ENCODE measurements at places on chromosomes 12 and 14.

DNA sequence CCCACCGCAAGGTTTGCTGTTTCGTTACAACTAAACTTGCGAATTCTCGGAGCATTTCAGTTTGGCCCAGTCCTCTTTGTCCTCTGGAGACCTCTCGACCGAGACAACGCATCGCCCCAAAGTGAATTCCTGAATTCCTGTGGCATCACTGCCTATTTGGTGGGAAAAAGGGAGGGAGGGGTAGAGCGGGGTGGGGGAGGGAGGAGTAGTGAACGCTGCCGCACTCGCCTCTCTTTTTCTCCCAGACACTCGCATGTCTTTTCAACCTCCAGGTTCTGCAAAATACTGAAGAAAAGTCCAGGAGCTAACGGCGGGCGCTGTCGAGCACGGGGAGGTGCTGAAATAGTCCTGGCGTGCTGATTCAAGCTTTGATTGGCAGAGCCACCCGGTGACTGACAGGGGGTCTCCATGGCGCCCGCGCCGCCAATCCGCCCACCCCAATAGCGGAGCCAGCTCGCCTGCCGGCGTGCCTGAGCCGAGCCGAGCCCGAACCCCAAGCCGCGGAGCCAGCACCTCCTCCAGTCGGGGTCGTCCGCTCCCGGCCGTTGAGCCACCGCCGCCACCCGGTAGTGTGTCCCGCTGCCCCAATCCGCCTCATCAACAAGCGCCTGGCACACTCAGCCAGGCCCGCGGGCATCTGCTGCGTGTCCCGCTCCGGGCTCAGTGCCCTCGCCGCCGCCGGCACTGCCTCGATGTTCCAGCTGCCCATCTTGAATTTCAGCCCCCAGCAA is at the start of gene SIX6:
TSS of gene SIX6 (plus strand) at position 440 of the 731 bp plus-strand sequence. CDS start at position 693, 253 bp downstream.
- DNase-seq, result no peak

- DNase-seq, result peak; percentile 49
Observed at GRCh38 chr14:106174206-106174605, 647.8 kb downstream of the TMEM121 start.

DNA sequence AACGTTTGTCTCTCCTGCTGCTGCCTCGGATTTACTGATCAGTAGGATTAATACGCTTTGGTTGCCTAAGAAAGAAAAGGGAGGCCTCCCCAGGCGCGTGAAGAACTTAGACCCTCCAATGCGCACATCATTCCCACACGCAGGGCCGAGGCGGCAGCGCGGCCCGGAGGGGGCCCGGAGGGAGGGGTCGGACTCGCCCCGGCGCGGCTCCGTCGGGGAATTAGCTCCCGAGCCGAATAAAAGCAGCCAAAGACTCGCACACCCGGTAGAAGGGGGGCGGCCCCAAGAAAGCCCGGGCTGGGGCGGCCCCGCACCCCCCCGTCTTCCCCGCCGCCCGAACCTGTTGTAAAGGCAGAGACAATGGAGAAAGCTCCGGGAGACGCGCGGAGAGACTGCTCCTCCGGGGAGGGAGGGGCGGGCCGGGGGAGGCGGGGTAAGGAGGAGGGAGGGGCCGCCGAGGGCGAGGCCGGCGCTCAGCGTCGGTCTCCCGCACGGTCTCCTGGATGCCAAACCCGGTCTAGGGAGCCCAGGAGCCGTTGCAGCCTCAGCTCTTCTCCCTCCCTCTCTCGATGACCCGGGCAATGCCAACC is at the start of gene NELL2:
TSS of gene NELL2 (minus strand) at position 362 of the 590 bp plus-strand sequence. CDS start 446 bp downstream, outside the sequence.
- DNase-seq, result peak; percentile 65

DNA sequence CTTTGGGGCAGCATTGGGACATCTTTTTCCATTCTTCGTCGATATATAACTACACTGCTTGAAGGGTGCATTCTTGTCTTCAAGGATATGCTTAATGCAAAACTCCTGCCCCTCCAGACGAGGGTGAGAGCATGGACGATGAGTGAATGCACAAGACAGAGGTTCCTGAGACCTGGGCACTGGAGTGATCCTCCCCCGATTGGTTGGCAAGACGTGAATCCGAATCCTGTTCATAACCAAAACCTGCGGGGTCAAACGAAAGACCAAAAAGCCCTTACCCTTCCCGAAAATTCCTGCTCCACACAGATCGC is 684 bp downstream of the KANSL2 start:
- DNase-seq, result no peak

GRCh38 chr12:47111854-47112253 is 32.1 kb upstream of the AMIGO2 start:
- DNase-seq, result no peak

DNA sequence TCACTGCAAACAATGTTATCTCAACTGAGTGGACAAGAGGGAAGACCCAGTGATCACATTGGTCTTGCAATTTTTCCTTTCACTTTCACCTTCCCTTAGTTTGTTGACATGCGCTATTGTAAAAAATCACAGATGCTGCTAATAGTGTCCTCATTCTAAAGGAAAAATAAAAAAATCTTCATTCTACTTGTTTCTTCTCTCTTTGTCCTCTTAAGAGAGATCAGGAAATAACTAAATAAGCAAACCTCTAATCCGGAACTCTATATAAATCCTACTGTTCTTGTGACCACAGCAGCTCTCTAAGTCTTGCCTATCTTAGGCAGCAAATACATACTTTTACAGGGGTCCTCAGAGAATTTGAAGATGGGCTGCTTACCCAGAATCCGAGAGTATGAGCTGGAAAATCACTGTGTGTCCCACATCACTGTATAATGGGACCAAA is 257.7 kb downstream of the NAV3 start:
- DNase-seq, result no peak

DNA sequence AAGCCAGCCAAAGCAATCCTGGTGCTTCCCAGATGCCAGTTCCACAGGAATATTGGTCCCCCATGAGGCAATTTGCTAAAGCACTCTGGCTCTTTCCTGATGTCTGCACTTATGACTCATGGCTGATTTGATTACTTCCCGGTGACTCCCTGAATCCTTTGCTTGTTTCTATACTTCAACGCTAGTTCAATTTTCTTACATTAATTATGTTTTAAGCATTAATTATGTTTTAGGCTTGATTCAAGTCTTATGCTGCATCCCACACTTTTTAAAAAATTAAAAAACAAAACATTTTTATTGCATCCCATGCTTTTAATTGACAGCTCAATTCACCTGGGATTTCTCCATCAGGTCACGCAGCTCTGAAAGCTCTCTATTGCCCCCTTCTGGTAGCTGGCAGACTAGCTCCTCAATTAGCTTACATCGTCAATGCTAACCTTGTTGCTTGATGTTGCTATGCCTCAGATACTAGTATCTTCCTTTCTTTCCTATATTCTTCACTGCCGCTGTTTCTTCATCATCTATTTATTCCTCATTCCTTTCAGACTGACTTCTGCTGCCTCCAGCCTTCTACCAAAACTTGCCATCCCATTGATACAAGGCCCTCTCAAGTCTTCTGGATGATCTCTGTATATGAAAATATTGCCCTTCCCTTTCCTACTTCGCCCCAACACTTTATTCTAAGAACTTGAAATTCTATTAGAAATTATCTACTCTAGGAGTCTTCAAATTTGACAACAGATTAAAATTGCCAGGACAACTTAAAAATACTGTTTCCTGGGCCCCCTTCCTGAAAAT is 32.0 kb downstream of the TSHR start:
- peak; percentile 49 for DNase-seq

GRCh38 chr12:122870867-122871664 is 24.9 kb downstream of the VPS37B start:
- no peak for DNase-seq

- no peak for DNase-seq
Observed at GRCh38 chr14:100409651-100410050, 86.5 kb downstream of the SLC25A47 start.

GRCh38 chr12:55718015-55718414 is 2.2 kb downstream of the BLOC1S1 start:
- DNase-seq, result no peak

- no peak for DNase-seq
Observed at GRCh38 chr12:44531320-44531971, 344.7 kb downstream of the NELL2 start.

- no peak for DNase-seq
Observed at GRCh38 chr14:100652744-100653143, 65.5 kb upstream of the BEGAIN start.

GRCh38 chr12:1662761-1663439 is 28.0 kb upstream of the ADIPOR2 start:
- DNase-seq, result peak; percentile 39

- no peak for DNase-seq
Observed at GRCh38 chr12:27462851-27463250, 16.3 kb downstream of the SMCO2 start.

- DNase-seq, result no peak
Observed at GRCh38 chr12:64747695-64748094, 11.5 kb downstream of the GNS start.

GRCh38 chr12:96434107-96434506 is 33.9 kb upstream of the CDK17 start:
- DNase-seq, result peak; percentile 67

GRCh38 chr12:1277905-1278304 is 286.9 kb downstream of the ERC1 start:
- no peak for DNase-seq

GRCh38 chr12:685388-685787 is 22.1 kb upstream of the NINJ2 start:
- DNase-seq, result peak; percentile 72

GRCh38 chr12:39426636-39427240 is 16.2 kb downstream of the KIF21A start:
- DNase-seq, result no peak

GRCh38 chr12:51265024-51265423 is 5.2 kb downstream of the SMAGP start:
- no peak for DNase-seq

- DNase-seq, result no peak
Observed at GRCh38 chr12:104521731-104522130, 65.0 kb downstream of the CHST11 start.

DNA sequence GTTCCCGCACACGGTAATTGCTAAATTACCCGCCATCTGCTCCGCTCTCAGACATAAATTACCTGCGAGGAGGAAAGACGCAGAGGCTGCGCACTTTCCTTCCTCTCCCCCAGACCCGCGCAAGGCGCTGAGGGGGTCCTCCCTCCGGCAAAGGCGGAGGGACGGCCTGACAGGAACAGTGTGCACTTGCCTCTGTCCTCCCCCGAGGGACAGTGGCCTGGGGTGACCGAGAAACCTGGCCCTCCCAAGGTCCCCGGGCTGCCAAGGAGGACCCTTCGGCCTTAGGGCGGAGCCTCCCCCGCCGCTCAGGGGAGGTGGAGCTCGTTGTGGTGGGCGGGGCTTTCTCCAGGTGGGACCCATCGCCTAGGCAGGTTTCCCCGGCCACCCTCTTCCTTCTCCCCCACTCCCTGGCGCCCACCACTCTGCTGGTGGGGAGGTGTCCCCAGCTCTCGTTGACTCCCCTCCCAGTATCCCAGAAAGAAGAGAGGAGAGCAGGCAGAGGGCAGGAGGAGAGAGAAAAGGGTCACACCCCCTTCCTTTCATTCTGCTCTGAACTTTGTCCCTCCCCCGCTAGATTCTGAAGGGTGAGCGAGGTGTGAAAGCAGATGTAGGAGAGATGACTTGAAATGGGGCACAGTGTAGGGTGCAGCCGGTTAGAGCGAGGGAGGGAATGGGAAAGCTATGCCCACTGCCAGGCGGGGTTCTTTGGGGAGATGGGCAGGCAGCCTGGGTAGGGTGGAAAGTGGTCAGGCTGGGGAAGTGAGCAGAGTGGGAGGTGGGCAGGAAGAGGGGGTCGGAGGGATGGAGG is 11.4 kb upstream of the CALCOCO1 start:
- peak; percentile 45 for DNase-seq

GRCh38 chr12:121048442-121048841 is 9.4 kb upstream of the OASL start:
- no peak for DNase-seq

GRCh38 chr14:81682134-81682533 is 148.5 kb upstream of the SEL1L start:
- no peak for DNase-seq
